Muscle of leg (tissue), 16 donors: ENCODE measurements at places on chromosomes 2 and 18. TPM values are rescaled to one million over a fixed set of nuclear protein-coding genes. Genes with fewer than 3 reads are reported as not detected.

- no peak overlapping the region for H3K27ac ChIP-seq
- no peak overlapping the region for H3K4me3 ChIP-seq
- no peaks in the 10 kb centered on the region for H3K27me3 ChIP-seq
- H3K36me3 ChIP-seq: peaks cover 12% of the 10 kb centered on the region
- no peaks in the 10 kb centered on the region for H3K4me1 ChIP-seq
Measured at GRCh38 chr2:24276349-24276899, 83.9 kb downstream of the ITSN2 start.

DNA sequence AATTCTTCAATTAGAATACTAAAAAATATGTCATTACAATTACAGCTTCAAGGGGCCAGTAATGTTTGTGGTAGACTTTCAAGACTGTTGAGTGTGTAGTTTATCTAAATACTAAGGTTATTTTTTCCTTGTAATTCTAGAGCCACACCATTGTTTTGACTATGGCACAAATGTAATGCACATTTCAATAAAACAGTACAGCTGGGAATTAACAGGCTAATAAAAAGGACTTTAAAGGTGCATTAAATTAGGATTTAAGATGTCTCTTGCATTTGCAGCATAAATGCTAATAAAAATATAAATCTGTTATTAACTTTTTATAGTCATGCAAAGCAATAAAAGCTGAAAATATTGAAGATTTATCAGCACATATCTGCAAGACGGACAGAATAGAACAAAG is 344.8 kb downstream of the ERBB4 start:
- H3K4me3 ChIP-seq: no peak overlapping the region
- no peaks in the 10 kb centered on the region for H3K4me1 ChIP-seq
- no peaks in the 10 kb centered on the region for H3K27me3 ChIP-seq
- no peaks in the 10 kb centered on the region for H3K36me3 ChIP-seq

- no peaks in the 10 kb centered on the region for H3K4me1 ChIP-seq
- H3K4me3 ChIP-seq: no peak overlapping the region
- H3K36me3 ChIP-seq: peaks cover 6% of the 10 kb centered on the region
- no peaks in the 10 kb centered on the region for H3K27me3 ChIP-seq
Measured at GRCh38 chr2:152347076-152347475, 12.1 kb downstream of the FMNL2 start.

- no peak overlapping the region for H3K27ac ChIP-seq
- H3K4me3 ChIP-seq: no peak overlapping the region
- no peaks in the 10 kb centered on the region for H3K36me3 ChIP-seq
- no peaks in the 10 kb centered on the region for H3K4me1 ChIP-seq
Measured at GRCh38 chr18:65372904-65373303, 377.9 kb upstream of the CDH7 start.

DNA sequence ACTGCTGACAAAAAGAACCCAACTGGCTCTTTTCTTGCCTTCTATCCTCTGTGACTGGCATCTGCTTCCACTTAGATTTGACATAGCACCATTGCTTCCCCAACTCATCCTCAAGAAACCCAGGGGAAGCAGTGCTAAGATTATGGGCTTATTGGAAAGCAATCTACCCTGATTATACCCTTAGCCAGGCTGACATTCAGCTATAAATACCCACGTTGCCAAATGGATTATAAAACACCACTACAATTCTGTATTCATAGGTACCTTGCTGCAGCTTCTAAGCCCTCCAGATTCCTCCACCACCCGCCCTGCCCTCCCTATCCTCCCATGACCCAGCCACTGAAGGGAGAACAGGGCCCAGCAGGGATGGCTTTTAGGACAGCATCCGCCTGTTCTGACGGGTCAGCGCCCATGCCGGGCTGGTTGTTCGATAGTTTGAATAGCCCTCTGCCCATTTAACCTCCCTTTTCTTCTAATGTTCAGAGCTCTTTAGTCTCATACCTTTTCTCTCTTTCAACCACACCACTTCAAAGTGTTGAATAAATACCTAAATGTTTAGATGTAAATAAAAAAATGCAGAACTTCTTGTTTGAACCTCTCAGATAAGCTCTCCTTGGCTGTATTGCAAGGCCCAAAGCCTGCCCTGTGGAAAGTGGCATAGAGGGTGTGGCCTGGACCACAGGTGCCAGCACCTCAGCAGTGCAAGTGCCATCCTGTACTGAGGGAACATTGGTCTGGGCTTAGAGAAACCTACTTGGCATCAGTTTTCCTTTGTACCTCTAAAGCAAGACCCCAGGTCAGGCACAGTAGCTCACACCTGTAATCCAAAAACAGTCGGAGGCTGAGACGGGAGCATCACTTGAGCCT is 86.6 kb upstream of the RGPD5 start:
- no peak overlapping the region for H3K4me3 ChIP-seq
- H3K36me3 ChIP-seq: no peaks in the 10 kb centered on the region
- H3K27me3 ChIP-seq: no peaks in the 10 kb centered on the region
- DNase-seq: no peak
- H3K4me1 ChIP-seq: no peaks in the 10 kb centered on the region

DNA sequence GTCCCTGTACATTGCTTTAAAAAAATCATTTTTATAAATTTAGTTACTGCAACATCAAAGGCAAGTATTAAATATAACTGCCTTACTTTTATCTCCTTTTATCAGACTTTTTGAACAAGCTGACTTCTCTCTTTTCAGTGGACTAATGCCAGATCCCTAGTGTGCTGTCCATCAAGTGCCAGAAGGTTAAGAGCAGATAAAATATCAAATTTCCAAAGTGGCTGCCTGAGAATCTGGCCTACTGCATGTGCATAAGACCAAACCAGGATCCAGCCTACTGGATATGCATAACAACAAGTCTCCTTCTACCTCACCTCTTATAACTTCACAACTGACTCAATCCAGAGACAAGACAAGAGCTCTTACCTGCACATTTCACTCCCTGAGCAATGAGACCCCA is 59.8 kb upstream of the CHRNA1 start:
- DNase-seq: no peak
- H3K4me3 ChIP-seq: no peak overlapping the region
- H3K27ac ChIP-seq: no peak overlapping the region
- peaks cover 5% of the 10 kb centered on the region for H3K36me3 ChIP-seq

DNA sequence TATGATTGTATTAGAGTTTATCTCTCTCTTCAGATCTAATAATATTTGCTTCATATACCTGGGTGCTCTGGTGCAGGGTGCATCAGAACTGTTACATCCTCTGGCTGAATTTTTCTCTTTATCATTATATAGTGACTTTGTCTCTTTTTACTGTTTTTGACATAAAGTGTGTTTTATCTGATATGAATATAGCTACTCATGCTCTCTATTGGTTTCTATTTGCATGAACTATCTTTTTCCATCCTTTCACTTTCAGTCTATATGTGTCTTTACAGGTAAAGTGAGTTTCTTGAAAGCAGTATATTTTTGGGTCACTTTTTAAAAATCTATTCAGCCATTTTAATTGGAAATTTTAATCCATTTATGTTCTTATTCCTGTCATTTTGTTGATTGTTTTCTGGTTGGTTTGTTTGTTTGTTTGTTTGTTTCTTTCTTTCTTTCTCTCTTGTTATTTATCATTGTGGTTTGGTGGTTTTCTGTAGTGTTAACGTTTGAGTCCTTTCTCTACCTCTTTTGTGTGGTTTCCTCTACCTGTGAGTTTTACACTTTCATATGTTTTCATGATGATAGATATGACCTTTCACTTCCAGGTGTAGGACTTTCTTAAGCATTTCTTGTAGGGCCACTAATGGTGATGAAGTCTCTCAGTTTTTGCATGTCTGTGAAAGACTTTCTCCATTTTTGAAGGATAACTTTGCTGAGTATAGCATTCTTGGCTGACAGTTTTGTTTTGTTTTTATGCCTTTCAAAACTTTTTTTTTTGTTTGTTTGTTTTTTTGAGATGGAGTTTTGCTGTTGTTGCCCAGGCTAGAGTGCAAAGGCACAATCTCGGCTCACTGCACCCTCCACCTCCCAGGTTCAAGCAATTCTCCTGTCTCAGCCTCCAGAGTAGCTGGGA is 54.9 kb downstream of the CCNT2 start:
- H3K36me3 ChIP-seq: no peaks in the 10 kb centered on the region
- no peak overlapping the region for H3K27ac ChIP-seq
- no peak for DNase-seq
- no peak overlapping the region for H3K4me3 ChIP-seq
- H3K4me1 ChIP-seq: no peaks in the 10 kb centered on the region

- no peak overlapping the region for H3K4me3 ChIP-seq
- no peaks in the 10 kb centered on the region for H3K27me3 ChIP-seq
- peaks cover 32% of the 10 kb centered on the region for H3K4me1 ChIP-seq
- no peaks in the 10 kb centered on the region for H3K36me3 ChIP-seq
- no peak for DNase-seq
Measured at GRCh38 chr2:72114693-72115051, 33.0 kb downstream of the CYP26B1 start.

GRCh38 chr2:27904405-27904665 is 13.8 kb downstream of the BABAM2 start:
- H3K4me3 ChIP-seq: no peak overlapping the region
- no peak overlapping the region for H3K27ac ChIP-seq
- H3K36me3 ChIP-seq: no peaks in the 10 kb centered on the region

DNA sequence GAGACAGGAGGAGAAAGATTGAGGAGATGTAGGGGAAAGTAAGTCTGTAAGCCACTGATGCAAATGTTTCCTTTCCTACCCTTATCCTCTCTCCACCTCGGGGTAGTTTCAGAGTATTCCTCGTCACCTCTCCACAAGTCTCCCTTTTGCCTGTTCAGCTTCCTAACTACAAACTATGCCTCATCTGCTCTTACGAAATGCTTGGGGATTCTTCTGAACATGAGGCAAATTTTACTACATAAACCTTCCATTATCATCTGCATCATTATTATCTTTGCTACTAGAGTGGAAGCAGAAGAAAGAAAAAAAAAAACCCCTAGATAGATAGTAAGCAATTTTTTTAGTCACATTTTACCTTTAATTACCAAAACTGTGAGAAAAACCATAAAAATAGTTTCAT is 43.1 kb upstream of the CWC22 start:
- no peaks in the 10 kb centered on the region for H3K36me3 ChIP-seq
- H3K27me3 ChIP-seq: no peaks in the 10 kb centered on the region
- H3K4me1 ChIP-seq: no peaks in the 10 kb centered on the region
- H3K4me3 ChIP-seq: no peak overlapping the region
- H3K27ac ChIP-seq: no peak overlapping the region
- no peak for DNase-seq

DNA sequence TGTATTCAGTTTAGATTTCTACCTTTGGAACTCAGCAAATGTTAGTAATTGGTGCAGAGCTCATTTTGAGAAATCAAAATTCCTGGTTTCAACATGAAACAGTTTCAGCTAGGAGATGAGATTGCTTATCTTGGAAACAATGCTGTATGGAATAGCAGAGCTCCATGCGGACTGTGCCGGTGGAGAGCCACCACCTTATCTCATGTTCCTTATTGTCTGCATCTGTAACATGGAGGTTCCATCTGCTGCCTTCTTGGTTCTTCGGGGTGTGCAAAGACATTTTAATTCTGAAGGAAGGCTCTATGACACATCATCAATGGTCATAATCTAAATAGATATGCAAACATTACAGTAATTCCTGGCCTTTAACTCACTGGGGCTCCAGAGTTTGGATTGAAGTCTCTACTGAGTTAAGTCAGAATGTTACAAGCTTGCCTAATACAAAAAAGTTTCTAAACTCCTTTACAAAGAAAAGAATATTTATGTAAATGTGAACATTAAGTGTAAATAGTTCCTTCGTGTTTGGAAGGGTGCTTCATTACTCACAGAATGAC is 65.3 kb downstream of the PRKRA start:
- no peak overlapping the region for H3K4me3 ChIP-seq
- H3K27me3 ChIP-seq: no peaks in the 10 kb centered on the region
- DNase-seq: no peak
- H3K4me1 ChIP-seq: no peaks in the 10 kb centered on the region
- peaks cover 7% of the 10 kb centered on the region for H3K36me3 ChIP-seq

- DNase-seq: no peak
- H3K4me3 ChIP-seq: no peak overlapping the region
- peaks cover 30% of the 10 kb centered on the region for H3K4me1 ChIP-seq
- H3K36me3 ChIP-seq: peaks cover 79% of the 10 kb centered on the region
- no peaks in the 10 kb centered on the region for H3K27me3 ChIP-seq
Measured at GRCh38 chr2:27038012-27038411, 5.2 kb downstream of the TMEM214 start.

DNA sequence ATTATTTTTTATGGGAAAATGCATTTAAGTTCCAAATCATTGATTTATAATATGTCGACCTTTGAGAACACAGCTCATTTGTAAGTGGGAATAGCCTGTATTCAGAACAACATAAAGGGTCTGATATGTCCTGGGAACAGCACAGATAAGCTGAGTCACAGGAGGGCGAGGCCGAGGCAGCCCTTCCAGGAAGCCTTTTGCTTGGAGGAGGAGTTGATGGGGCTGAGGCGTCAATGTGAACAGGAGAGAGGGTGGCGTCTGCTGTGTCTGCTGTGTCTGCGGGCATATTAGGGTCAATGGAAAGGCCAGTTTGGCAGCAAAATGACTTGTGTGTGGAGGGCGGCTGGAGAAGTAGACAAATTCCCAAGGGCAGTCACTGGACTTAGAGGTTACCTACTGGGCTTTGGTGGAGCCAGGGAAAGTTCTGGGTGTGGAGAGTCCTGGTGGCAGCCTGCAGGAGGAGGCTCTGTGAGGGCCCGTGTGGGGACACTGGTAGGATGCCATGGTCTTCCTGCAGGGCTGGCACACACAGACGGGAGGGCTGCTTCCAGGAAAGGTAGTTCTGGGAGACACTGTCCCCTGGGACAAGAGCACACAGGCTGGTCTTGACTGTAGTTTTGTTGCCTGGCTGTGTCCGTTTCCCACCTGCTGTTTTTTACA is 128.1 kb downstream of the GLI2 start:
- no peak overlapping the region for H3K4me3 ChIP-seq
- peaks cover 41% of the 10 kb centered on the region for H3K4me1 ChIP-seq
- no peaks in the 10 kb centered on the region for H3K36me3 ChIP-seq
- peaks cover 20% of the 10 kb centered on the region for H3K27me3 ChIP-seq

DNA sequence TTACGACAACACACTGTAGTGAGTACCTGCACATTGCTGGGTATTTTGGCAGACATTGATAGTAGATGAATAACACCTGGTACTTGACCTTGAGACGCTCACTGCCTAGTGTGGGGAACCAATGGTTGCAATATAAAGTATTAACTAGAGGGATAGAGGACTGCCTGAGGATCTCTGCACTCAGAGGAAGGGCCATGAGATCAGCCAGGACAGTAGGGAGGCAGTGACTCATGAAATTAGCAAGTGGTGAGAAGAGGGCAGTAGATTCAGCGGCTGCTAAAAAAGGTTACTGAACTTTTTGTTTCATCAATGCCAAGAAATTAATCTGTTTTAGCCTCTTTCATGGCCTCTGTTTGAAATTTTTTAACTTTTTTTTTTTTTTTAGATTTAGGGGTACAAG is 250.8 kb upstream of the TCF4 start:
- no peaks in the 10 kb centered on the region for H3K36me3 ChIP-seq
- no peak for DNase-seq
- no peaks in the 10 kb centered on the region for H3K4me1 ChIP-seq
- no peak overlapping the region for H3K4me3 ChIP-seq
- no peak overlapping the region for H3K27ac ChIP-seq

Gene MYO3B
- total RNA-seq: 0.27 TPM

Gene EIF5B
- 19.8 TPM for total RNA-seq

Gene SLC9A4
- 0.04 TPM for total RNA-seq

Gene COLEC12
- total RNA-seq: 65.5 TPM

Gene CAVIN2
- total RNA-seq: 34.9 TPM

Gene MPP4
- 0.18 TPM for total RNA-seq

Gene C2orf68
- total RNA-seq: 29.2 TPM

Gene HOXD3
- 3.1 TPM for total RNA-seq

Gene CAPN13
- not detected for total RNA-seq

Gene UGT1A7
- not detected for total RNA-seq

Gene POMC
- total RNA-seq: 3.5 TPM

Gene FEZ2
- total RNA-seq: 81.1 TPM

Gene CYP26B1
- 11.7 TPM for total RNA-seq

Gene AQP12A
- total RNA-seq: not detected

Gene GKN2
- not detected for total RNA-seq

Gene MROH2A
- total RNA-seq: not detected

Gene TTC32
- total RNA-seq: 13.3 TPM

Gene MGAT4A
- 7.5 TPM for total RNA-seq

Gene TAF4B
- total RNA-seq: 2.8 TPM
